ENCODE measurements at places on chromosomes 5 and 9. TPM values are rescaled to one million over a fixed set of nuclear protein-coding genes. Genes with fewer than 3 reads are reported as not detected.

SLC6A18 gene
- not detected for total RNA-seq

KYAT1 gene
- 10.5 TPM for total RNA-seq

GRCh38 chr5:6261256-6261655, 117.1 kb downstream of the MED10 start:
- no peak overlapping the region for H3K4me3 ChIP-seq
- H3K27me3 ChIP-seq, result no peaks in the 10 kb centered on the region
- H3K27ac ChIP-seq, result no peak overlapping the region
- H3K4me1 ChIP-seq, result no peaks in the 10 kb centered on the region
- H3K36me3 ChIP-seq, result no peaks in the 10 kb centered on the region

GAPVD1 gene
- 77.6 TPM for total RNA-seq

GRCh38 chr9:136197930-136198604, 6.9 kb downstream of the LHX3 start:
- no peak overlapping the region for H3K4me3 ChIP-seq
- DNase-seq, result peak; percentile 69
- H3K4me1 ChIP-seq, result no peaks in the 10 kb centered on the region
- H3K27ac ChIP-seq, result no peak overlapping the region

PFN3 gene
- not detected for total RNA-seq

DNA sequence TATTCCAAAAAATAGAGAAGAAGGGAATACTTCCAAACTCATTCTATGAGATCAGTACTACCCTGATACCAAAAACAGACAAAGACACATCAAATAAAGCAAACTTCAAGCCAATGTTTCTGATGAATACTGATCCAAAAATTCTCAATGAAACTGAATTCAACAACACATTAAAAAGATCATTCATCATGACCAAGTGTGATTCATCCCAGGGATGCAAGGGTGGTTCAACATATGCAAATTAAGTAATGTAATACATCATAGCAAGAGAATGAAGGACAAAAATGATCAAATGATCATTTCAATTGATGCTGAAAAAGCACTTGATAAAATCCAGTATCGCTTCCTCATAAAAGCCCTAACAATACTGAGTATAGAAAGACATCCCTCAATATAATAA, 4.9 kb upstream of the RCL1 start:
- peaks cover 2% of the 10 kb centered on the region for H3K4me1 ChIP-seq
- no peak for DNase-seq
- no peak overlapping the region for H3K27ac ChIP-seq
- no peaks in the 10 kb centered on the region for H3K27me3 ChIP-seq
- H3K36me3 ChIP-seq, result no peaks in the 10 kb centered on the region

GRCh38 chr9:93203026-93203717, 19.2 kb downstream of the WNK2 start:
- H3K4me3 ChIP-seq, result no peak overlapping the region
- H3K27me3 ChIP-seq, result no peaks in the 10 kb centered on the region
- no peak overlapping the region for H3K27ac ChIP-seq
- H3K4me1 ChIP-seq, result no peaks in the 10 kb centered on the region

DNA sequence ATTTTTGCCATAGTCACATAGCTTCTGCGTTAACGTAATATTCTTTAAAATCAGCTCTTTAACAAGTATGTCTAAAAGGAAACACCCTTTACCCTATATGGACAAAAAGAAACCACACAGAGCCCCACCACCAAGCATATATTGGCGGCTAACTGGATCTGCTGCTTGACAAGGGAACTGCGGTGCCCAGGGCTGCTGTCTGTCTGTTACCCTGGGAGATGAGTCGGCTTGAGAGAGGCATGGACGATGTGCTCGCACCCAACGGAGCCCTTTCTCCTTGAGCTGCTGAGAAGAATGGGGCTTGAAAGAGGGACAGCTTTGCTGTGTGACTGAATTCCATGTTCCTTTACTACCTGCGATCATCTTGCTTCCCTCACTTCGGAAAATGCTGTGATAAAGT, 158.6 kb upstream of the SHB start:
- H3K4me1 ChIP-seq, result peaks cover 12% of the 10 kb centered on the region
- no peak overlapping the region for H3K4me3 ChIP-seq
- no peak overlapping the region for H3K27ac ChIP-seq
- no peaks in the 10 kb centered on the region for H3K27me3 ChIP-seq
- no peak for DNase-seq

GRCh38 chr9:14423815-14424261, 109.9 kb upstream of the NFIB start:
- H3K27me3 ChIP-seq, result no peaks in the 10 kb centered on the region
- no peaks in the 10 kb centered on the region for H3K36me3 ChIP-seq
- no peak overlapping the region for H3K27ac ChIP-seq
- H3K4me1 ChIP-seq, result peaks cover 4% of the 10 kb centered on the region
- no peak for DNase-seq

DNA sequence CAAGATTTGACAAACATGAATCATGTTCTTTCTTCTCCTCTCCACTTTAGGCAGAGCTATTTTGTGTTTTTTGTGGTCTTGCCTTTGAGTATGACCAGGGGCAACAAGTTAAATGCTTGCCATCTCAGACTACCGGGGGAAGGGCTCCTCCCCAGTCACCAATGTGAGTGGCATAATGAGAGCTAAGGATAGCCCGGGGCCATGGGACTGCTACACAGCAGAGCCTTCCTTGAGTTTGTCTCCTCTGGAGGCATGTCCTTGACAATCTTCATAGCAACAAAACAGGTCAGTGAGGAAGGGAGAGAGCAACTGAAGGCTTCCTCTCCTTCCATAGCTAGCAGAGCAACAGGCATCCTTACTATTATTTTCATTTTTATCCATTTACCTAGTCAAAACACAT, 299.3 kb downstream of the ENC1 start:
- no peak overlapping the region for H3K4me3 ChIP-seq
- H3K27me3 ChIP-seq, result no peaks in the 10 kb centered on the region
- H3K27ac ChIP-seq, result no peak overlapping the region

DNA sequence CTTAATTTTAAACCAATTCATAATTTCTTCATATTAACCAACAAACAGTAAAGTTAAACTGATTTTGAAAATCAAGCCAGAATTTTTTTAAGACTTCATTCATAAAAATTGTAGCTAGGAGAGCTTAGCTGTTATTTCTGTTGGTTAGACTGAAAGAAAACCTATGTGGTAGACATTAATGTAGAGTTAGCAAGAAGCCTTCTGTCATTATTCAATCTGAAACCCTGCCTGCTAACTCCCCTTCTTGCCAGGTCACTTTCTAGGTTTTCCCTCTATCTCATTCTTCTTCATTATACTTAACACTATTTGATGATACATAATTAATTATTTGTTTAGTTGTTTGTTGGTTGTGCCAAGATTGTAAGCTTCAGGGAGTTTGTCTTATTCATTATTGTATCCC, 304.3 kb upstream of the MEF2C start:
- H3K4me1 ChIP-seq, result no peaks in the 10 kb centered on the region
- no peak overlapping the region for H3K4me3 ChIP-seq
- no peaks in the 10 kb centered on the region for H3K27me3 ChIP-seq
- DNase-seq, result no peak
- no peaks in the 10 kb centered on the region for H3K36me3 ChIP-seq
- no peak overlapping the region for H3K27ac ChIP-seq

DNA sequence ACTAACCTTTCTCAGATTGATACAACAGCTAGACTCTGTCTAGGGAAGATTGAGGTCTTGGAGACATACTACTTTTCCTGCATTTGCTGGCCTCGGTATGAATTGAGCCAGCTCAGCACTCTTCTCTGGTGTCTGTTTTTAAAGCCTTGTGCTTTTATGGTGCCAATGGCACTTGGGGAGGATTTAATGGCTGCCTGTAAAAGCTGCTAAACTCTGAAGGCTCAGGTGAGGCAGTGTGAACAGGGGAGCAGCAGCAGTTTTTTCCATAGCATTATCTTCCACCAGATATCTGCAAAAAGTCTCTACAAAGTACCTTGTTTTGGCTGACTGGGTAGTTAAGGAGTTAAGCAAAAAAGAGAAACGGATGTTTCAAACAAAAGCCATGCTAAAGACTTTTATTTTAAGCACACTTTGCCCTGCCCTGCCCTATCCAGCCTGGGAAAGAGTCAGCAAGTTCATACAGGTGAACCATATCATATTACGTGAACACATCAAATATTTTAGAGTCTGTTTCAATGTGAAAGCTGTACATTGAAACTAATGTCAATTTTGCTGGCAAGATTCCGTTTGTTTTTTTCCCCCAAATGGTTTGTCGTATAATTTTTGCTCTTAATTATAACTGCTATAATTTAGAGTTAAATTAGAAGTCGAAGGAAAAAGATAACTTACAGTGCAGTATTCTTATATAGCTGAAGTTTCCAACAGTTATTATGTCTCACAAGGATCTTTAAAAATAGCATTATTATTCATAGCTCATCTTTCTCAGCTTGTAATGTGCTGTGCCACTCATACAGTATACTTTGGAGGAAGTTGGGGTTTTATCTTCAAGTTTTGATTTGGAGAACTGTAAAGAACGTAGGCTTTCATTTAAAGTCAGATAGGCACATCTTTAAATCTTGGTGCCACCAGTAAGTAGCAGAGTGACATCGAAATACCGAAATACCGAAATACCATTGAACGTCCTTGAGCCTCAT, 424.1 kb upstream of the CD180 start:
- H3K4me1 ChIP-seq, result no peaks in the 10 kb centered on the region
- no peak overlapping the region for H3K4me3 ChIP-seq
- no peaks in the 10 kb centered on the region for H3K27me3 ChIP-seq
- no peak for DNase-seq

DNA sequence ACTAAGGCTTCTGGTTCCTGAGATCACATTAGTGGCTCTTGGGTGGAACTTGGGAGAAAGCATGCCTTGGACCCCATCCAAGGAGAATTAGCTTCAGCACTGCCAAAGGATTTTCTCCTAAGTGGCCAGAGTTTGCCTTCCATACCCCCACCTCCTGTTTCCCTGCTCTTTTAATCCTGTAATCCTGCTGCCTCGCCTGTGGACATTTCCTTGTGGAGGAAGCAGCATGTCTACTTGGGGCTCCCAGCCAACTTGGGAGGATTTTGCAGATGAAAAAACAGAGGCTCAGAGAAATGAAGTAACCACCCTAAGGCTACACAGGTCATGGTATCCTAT, 1.6 kb downstream of the ARSI start:
- peak overlapping the region; percentile 12 for H3K27ac ChIP-seq
- peak overlapping the region; percentile 39 for H3K4me3 ChIP-seq
- H3K27me3 ChIP-seq, result peaks cover 14% of the 10 kb centered on the region
- DNase-seq, result no peak
- no peaks in the 10 kb centered on the region for H3K36me3 ChIP-seq
- peaks cover 17% of the 10 kb centered on the region for H3K4me1 ChIP-seq

- no peaks in the 10 kb centered on the region for H3K27me3 ChIP-seq
- no peaks in the 10 kb centered on the region for H3K4me1 ChIP-seq
- DNase-seq, result no peak
- no peak overlapping the region for H3K4me3 ChIP-seq
Measured at GRCh38 chr5:59282726-59283125, 610.8 kb downstream of the PDE4D start.

GRCh38 chr9:37373621-37374020, 48.9 kb upstream of the GRHPR start:
- no peaks in the 10 kb centered on the region for H3K36me3 ChIP-seq
- no peak overlapping the region for H3K27ac ChIP-seq
- H3K27me3 ChIP-seq, result no peaks in the 10 kb centered on the region
- no peak overlapping the region for H3K4me3 ChIP-seq
- H3K4me1 ChIP-seq, result no peaks in the 10 kb centered on the region
- no peak for DNase-seq

- DNase-seq, result no peak
- H3K36me3 ChIP-seq, result no peaks in the 10 kb centered on the region
- H3K4me1 ChIP-seq, result no peaks in the 10 kb centered on the region
- no peak overlapping the region for H3K27ac ChIP-seq
- no peaks in the 10 kb centered on the region for H3K27me3 ChIP-seq
- H3K4me3 ChIP-seq, result no peak overlapping the region
Measured at GRCh38 chr9:88266416-88266815, 121.8 kb upstream of the SPIN1 start.

GRCh38 chr5:140150201-140150600, 24.5 kb downstream of the IGIP start:
- no peaks in the 10 kb centered on the region for H3K27me3 ChIP-seq
- no peaks in the 10 kb centered on the region for H3K36me3 ChIP-seq
- H3K4me1 ChIP-seq, result peaks cover 41% of the 10 kb centered on the region
- H3K27ac ChIP-seq, result no peak overlapping the region

GRCh38 chr5:128318691-128319090, 219.4 kb downstream of the FBN2 start:
- H3K27me3 ChIP-seq, result no peaks in the 10 kb centered on the region
- no peak overlapping the region for H3K4me3 ChIP-seq
- no peaks in the 10 kb centered on the region for H3K36me3 ChIP-seq
- H3K27ac ChIP-seq, result no peak overlapping the region

TICAM2 gene
- total RNA-seq, result 1.5 TPM

Measured in upper lobe of left lung (tissue), 6 donors.